Cortex of kidney (tissue), 1 donor: ENCODE measurements at places on chromosomes 16 and 17.

- no peak for DNase-seq
These were observed 2.1 kb upstream of the IGSF6 start for GRCh38 chr16:21654466-21654865.

- no peak for DNase-seq
These were observed 4.7 kb downstream of the COQ9 start for GRCh38 chr16:57452021-57452420.

DNA sequence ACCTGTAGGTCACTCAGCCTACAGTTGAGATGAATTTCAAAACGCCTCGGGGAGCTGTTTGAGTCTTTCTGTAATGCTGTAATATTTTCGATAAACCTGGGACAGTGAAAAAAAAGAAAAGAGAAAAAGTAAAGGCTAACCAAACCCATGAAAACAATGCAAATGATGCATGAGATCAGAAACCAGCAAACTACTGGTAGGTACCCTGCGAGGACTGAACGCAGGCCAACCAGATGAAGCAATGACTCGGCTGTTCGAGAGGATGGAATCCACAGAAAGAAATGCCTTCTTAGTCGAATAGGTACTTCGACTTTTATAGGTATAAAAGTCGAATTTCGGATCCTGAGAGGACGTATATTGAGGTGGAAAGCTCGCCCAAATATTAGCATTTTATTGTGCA is 509 bp upstream of the ATAD5 start:
- DNase-seq: no peak

DNA sequence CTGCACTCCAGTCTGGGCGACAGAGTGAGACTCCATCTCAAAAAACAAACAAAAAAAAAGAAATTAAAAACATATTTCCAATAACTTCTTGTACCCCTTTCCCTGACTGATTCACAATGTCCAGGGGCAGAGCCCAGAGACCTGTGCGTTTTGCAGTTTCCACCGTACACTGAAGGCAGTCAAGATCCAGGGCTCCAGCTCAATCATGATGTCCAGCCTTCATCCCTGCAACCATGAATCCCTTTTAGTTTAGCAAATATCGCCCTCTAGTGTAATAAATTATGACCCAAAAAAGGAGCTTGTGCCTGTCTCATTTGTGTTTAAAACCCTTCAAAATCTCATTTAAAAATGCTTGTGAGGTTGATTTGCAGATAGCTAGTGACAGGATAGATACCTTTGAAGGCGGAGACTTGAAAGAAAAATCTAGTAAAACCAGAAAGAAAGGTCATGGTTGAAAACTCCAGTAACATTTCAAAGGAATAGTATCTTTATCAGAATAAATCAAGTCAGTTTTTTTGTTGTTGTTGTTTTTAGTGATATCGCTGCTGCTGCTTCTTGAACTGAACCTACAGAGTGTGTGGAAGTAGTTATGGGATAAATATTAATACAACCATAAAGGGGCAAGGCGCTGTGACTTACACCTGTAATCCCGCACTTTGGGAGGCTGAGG is 3.7 kb upstream of the ERN1 start:
- no peak for DNase-seq

GRCh38 chr16:23534868-23535860 is 22.0 kb downstream of the EARS2 start:
- no peak for DNase-seq

GRCh38 chr16:53922067-53922806 is 218.3 kb downstream of the FTO start:
- no peak for DNase-seq

- no peak for DNase-seq
These were observed 8.0 kb downstream of the BRD7 start for GRCh38 chr16:50360779-50361178.

DNA sequence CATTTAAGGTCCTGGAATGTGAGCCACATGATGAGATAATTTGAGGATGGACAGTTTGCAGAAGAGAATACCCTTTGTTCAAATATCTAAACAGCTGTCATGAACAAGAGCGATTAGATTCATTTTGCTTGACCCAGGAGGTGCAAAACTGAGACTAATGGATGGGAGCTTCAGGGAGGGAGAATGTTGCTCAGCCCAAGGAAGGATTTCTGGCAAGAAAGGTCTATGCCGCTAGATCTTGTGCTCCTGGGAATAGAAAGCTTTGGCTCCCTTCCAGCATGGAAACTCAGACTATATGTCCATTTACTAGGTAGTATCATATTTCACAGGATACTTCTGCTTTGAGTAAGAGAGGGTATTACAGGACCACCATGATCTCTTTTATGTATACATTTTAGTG is 14.8 kb upstream of the CDH11 start:
- DNase-seq: no peak

GRCh38 chr16:3032624-3033023 is 4.1 kb downstream of the BICDL2 start:
- no peak for DNase-seq

DNA sequence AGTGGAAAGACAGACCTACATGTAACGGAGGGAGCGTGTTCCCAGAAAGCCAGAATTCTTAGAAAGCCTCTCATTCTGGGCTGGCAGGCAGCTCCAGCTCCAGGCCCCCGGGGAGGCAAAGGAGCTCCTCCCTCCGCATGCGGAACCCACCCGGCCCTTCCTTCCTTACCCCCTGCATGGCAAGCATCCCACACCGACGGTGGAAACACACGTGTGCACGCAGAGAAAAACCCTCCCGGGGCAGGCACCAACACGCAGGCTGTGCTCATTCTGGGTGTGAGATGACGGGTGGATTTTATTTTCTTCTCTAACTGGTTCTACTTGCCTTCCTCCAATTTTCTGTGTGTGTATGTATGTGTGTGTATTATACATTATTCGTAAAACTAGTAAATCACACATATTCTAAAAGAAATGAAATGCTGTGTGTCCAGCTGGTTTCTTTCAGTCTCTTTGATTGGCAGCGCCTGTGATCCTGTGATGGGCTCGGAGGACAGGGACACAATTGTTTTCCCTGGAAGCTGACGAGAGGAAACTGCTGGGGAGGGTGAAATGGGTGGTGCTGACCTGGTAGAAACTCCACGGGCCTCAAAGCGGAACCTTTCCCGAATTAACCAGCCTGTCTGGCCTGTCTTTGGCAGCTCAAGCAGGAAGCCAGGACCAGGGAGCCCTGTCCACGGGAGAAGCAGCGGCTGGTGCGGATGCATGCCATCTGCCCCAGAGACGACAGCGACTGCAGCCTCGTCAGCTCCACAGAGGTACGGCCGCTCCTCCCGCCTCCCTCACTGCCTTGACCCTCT is 22.2 kb downstream of the CARD14 start:
- DNase-seq: no peak

- DNase-seq: no peak
These were observed 25.2 kb upstream of the TNS4 start for GRCh38 chr17:40526668-40527067.

- no peak for DNase-seq
These were observed 189.9 kb downstream of the NTN1 start for GRCh38 chr17:9211133-9211765.

DNA sequence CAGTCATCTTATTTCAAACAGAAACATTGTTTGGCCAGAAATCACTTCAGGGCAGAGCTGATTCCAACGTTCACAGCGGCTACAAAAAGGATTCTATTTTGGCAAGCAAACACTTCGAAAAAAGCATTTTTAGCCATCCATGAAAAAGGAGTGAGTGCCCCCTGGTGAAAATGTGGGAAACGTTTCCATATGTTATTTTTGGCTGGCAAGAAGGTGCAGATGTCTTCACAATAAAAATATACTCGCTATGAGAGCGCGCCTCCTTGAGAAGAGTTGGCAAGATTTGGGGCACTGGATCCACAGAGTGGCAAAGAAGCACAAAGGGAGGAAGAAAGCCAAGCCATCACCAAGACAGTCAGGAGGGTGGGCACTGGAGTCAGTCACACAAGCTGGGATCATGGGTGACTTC is 191.1 kb downstream of the CHD9NB start:
- DNase-seq: no peak

GRCh38 chr17:17140590-17140980 is 65.5 kb downstream of the PLD6 start:
- no peak for DNase-seq

GRCh38 chr16:89152831-89153700 is 18.5 kb upstream of the CDH15 start:
- DNase-seq: no peak

GRCh38 chr17:46100590-46100989 is 92.6 kb downstream of the KANSL1 start:
- no peak for DNase-seq

- DNase-seq: no peak
These were observed 223.1 kb downstream of the MAP2K6 start for GRCh38 chr17:69637446-69638156.

GRCh38 chr17:4949321-4950074 is 1.2 kb upstream of the PFN1 start:
- no peak for DNase-seq

- DNase-seq: no peak
These were observed 21.4 kb upstream of the IRX6 start for GRCh38 chr16:55302635-55303034.

DNA sequence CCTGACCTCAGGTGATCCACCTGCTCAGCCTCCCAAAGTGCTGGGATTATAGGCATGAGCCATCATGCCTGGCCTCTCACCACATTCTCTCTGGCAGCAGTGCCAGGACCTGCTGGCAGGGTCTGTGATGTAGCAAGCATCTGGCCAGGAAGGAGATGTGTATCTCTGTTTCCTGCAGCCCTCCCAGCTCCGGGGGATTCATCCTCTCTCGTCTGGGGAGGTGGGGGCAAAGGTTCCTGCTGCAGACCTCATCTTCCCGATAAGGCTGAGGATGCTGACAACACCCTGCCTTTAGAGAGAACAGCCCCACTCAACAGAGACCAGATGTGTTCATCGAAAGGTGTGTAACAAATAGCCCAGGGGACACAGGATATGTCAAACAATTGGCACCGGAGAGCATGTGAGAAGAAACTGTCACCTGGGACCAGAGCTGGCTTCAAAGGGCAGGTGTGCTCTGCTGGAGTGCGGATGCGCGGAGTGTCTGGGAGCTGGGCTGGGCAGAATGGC is 54.8 kb upstream of the SEC14L1 start:
- no peak for DNase-seq

DNA sequence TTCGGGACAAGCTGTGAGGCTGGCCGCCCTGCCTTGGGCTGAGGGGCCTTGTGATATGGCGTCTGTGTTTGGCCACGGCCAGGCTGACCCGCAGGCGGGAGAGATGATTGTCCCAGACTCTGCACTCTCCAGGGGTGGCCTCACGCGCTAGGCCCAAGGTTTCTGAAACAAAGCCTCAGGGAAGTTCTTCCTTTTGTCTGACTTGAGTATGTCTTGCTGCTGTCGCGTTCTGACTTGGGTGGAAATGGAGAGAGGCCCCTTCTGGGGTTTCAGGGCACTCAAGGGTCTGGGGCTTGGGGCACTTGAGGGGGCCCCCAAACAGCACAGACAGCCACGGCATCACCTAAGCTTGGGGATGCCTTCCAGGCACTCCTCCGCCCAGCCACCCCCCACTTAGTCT is 3.8 kb upstream of the METRN start:
- DNase-seq: no peak

GRCh38 chr17:27518048-27518447 is 61.8 kb downstream of the KSR1 start:
- DNase-seq: no peak

DNA sequence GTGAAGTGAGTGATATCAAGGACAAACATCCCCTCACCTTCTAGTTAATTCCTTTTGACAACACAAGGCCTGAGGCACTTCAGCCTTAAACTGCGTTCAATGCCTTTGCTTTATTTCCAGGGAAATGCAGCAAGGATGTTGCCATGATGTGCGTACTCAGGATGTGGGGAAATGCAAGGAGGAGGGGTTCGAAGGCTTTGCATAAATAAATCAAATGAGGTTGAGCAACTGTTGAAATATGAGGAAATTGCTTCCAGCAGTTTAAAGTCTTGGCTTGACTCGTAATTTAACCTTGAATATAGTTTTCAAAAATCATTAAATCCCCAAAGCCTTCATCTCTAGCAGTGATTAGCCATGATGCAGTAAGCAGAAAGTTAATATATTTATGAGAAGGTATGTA is 81.8 kb upstream of the CCL2 start:
- DNase-seq: no peak

DNA sequence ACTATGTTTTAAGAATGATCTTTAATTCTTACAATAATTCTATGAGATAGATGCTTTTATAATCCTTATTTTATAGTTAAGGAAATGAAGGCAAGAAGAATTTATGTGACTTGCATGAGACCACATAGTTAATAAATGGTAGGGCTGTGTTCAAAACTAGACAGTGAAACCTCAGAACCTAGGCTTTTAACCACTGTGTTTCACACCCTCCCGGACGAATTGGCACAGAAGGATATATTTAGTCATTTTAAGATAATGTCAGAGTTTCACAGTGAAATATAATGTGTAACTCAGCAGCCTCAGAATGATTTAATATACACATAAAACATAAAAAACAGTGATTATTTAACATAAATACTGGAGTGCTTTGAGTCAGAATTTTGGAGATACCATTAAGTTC is 57.0 kb downstream of the NSRP1 start:
- no peak for DNase-seq

DNA sequence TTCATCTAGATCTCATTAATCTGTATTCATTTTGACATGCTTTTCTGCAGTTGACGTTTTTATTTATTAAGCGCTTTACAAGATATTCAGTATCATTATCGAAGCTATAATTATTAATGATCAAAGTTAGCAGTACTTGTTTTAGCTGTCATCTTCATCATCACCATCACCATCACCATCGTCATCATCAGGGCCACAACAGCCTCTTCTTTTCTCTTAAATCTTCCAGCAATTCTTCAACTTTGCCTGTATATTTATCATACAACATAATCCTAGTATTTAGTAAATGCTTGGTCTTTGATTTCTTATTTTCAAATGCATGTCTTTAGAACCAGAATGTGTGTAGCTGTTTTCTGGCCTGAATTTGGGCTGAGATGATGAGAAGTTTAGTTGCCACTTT is 528.0 kb downstream of the MAF start:
- DNase-seq: no peak

DNA sequence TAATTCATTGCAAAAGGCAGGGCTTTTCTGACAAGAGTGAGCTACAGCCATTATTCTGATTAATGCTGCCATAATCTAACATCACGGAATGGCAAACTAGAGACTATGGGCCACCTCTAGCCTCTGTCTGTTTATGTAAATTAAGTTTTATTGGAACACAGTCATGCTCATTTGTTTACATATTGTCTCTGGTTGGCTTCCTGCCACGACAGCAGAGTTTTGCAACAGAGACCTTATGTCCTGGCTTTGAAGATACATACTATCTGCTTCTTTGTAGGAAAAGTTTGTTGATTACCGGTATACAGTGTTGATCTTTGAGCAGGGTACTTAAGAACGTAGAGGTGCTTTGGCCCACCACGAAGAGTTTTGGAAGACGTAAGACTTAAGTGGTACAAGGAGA is 715.9 kb upstream of the RBFOX1 start:
- no peak for DNase-seq

DNA sequence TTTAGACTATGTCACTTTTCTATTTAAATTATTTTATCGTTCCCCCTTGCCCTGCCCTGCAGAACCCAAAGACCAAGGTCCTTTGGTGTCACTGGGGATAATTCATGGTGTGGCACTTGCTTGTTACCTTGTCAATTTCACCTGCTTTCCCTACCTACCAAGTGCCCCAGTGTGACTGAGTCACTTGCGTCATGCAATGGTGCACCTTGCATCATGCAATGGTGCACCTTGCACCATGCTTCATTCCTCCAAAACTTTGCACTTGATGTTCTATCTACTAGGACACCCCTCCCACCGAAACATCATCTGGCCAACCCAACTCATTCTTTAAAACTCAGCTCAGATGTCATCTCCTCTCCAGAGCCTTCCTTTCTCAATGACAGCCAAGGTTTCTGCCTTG is 47.1 kb downstream of the TMEM114 start:
- no peak for DNase-seq

GRCh38 chr17:38970128-38970527 is 2.9 kb upstream of the FBXO47 start:
- DNase-seq: no peak
